Cardiac septum (tissue), 1 donor: ENCODE measurements at places on chromosomes 4 and X. TPM values are rescaled to one million over a fixed set of nuclear protein-coding genes. Genes with fewer than 3 reads are reported as not detected.

The JCHAIN gene
- 1.5 TPM for total RNA-seq

The TCP11X2 gene
- total RNA-seq: not detected

The FMR1 gene
- total RNA-seq: 30.9 TPM

DNA sequence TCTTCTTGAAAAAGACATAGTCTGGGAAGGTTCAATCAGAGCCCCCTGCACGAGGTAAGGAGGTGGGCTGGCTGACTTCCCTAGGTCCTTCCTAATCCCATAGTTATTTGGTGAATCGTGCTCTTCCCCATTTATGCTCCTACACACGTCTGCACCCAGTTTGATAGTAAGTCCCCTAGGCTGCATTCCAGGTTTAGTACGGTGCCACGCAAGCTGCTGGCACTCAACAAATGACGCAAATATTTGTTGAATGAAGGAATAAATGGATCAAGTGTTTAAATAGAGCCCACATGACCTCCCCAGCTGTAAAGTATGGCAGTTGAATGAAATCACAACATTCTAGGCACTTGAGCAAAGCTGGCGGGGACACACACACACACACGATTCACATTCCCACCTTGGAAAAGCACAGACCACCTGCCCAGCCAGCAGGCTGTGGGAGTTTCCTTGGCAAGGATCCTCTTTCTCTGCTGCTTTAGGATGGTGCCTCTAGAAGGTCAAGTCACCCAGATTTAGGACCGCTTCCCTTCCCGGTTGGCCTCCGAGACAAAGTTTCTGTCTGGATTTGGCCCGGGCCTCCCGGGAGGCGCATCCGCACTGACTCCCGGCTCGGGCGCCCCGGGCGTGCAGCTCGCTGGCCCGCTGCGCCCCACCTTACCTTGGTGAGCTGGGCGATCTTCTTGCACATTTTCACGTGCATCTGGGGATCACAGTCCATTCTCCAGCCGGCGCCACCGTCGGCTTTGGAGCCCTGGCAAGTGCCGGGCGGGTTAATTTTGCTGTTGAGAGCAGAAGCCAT lies 721 bp downstream of the FAM184B start:
- no peak for DNase-seq
